Activated T-cell treated with anti-CD3 and anti-CD28 coated beads, Interleukin-2, amount 50 U/mL, for 24 hours (primary cell): ENCODE measurements at places on chromosomes 5 and 9.

DNA sequence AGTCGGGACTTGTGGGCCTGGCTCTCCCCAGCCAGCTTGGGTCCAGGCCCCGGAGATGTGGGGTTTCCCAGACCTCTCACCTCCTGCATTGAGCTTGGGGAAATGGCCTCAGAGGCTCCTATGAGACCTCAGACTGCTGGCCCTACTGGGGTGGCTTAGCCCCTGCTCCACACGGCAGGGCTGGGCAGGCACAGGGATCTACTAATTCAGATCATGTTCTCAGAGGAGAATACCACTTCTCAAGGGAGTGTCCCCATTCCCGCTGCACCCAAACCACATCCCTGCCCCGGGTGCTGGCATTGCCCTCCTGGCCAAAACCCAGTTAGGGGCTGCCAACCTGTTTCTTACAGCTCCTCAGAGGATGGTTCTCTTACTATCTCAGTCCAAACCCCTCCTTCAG lies 82.1 kb upstream of the LMX1B start:
- H3K27ac ChIP-seq, result no peak overlapping the region
- H3K36me3 ChIP-seq, result no peaks in the 10 kb centered on the region
- H3K4me1 ChIP-seq, result no peaks in the 10 kb centered on the region
- no peak overlapping the region for H3K4me3 ChIP-seq
- H3K27me3 ChIP-seq, result peaks cover 18% of the 10 kb centered on the region

DNA sequence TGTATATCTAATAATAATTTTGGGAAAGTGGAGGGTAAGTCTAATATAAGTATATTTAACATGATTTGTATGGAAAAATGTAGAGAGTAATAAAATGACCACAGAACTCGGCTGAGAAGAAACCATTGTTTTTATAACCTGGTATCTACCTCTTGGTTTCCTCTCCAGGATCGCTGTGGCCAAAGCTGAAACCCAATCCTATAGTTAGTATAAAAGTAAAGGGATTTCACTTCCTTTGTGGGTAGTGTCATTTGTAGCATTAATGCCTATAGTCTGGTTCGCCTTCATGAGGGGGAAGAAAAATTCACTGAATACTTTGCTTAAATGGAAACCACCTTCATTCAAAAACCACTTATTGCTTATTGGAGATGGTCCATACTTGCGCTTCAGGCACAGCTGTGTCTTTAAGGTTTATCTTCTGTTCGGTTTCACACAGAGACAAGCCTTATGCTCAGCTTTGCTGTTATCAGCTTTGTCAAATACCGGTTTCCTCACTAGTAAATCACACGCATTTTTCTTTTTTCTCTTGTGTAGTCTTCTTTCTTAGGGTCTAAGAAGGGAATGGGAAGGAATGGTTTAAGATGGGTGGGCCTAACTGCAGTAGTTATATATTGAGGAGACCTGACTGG lies 12.1 kb downstream of the PIK3R1 start:
- H3K36me3 ChIP-seq, result peaks cover 55% of the 10 kb centered on the region
- no peak overlapping the region for H3K4me3 ChIP-seq
- H3K27ac ChIP-seq, result peak overlapping the region; percentile 9
- no peak for DNase-seq
- H3K4me1 ChIP-seq, result peaks cover 92% of the 10 kb centered on the region
- H3K27me3 ChIP-seq, result no peaks in the 10 kb centered on the region

GRCh38 chr5:77486344-77486962 lies 5.7 kb downstream of the WDR41 start:
- H3K4me3 ChIP-seq, result no peak overlapping the region
- H3K4me1 ChIP-seq, result peaks cover 16% of the 10 kb centered on the region
- no peaks in the 10 kb centered on the region for H3K27me3 ChIP-seq
- no peak overlapping the region for H3K27ac ChIP-seq

GRCh38 chr9:105052346-105052745 lies 124.4 kb upstream of the ABCA1 start:
- no peak overlapping the region for H3K4me3 ChIP-seq
- no peak for DNase-seq
- H3K4me1 ChIP-seq, result peaks cover 40% of the 10 kb centered on the region

- no peak overlapping the region for H3K27ac ChIP-seq
- no peak for DNase-seq
- no peaks in the 10 kb centered on the region for H3K27me3 ChIP-seq
- H3K36me3 ChIP-seq, result no peaks in the 10 kb centered on the region
Measured at GRCh38 chr5:115594128-115595047, 7.9 kb downstream of the TICAM2 start.

DNA sequence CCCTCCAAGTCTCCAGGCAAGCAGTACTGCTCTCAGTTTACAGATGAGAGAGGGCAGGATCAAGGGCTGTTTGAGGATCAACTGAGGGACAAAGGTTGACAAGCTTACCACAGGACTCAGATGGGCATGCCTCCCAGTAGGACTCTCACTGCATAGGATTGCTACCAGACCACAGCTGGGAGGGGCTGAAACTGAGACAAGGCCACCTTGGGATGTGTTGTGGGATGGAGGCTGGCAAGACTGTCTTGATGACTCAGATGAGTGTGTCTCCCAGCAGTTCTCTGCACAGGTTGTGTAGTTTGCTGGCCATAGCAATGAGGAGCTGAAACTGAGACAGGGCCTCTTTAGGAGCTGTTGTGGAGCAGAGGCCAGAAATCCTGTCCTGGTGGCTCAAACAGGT lies 222.2 kb upstream of the IRX1 start:
- no peak overlapping the region for H3K27ac ChIP-seq
- no peaks in the 10 kb centered on the region for H3K36me3 ChIP-seq

DNA sequence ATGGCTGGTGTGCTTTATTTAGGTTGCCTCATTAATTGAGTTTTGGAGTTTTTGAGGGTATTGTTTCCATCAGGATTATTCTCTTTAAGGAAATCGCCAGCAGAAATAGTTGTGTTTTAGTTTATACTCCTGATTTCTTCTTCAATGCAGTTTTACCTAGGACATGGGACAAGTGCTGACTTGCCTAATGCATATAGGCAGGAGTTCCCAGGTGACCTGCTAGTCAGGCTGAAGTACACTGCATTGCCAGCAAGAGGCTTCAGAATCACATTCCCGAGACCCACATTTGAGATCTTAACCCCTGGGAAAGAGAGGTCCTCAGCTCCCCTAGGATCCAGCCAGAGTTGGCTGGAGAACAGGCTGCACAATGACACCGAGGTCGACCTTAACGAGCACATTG lies 1.5 kb upstream of the OR1N2 start:
- no peak overlapping the region for H3K27ac ChIP-seq
- no peaks in the 10 kb centered on the region for H3K36me3 ChIP-seq
- H3K4me3 ChIP-seq, result no peak overlapping the region
- H3K27me3 ChIP-seq, result peaks cover 49% of the 10 kb centered on the region
- no peaks in the 10 kb centered on the region for H3K4me1 ChIP-seq

DNA sequence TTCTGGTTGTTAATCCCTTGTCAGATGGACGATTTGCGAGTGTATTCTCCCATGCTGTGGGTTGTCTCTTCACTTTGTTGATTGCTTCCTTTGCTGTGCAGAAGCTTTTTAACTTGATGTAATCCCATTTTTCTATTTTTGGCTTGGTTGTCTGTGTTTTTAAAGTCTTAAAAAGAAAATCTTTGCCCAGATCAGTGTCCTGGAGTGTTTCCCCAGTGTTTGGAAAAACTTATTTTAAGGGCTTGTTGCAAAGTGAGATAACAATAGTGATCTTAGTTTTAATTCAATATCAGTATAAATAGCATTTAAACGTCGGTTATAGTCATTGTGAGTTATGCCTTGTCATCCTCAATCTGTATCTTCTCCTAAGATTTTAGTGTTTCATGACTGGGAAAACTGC lies 329.5 kb downstream of the CCDC171 start:
- no peaks in the 10 kb centered on the region for H3K36me3 ChIP-seq
- no peaks in the 10 kb centered on the region for H3K27me3 ChIP-seq

- no peak for DNase-seq
- peaks cover 2% of the 10 kb centered on the region for H3K4me1 ChIP-seq
- H3K27me3 ChIP-seq, result peaks cover 3% of the 10 kb centered on the region
- H3K4me3 ChIP-seq, result no peak overlapping the region
- no peaks in the 10 kb centered on the region for H3K36me3 ChIP-seq
Measured at GRCh38 chr5:160702311-160702803, 149.7 kb downstream of the ATP10B start.

GRCh38 chr9:18891946-18892670 lies 140.9 kb downstream of the SAXO1 start:
- H3K27me3 ChIP-seq, result no peaks in the 10 kb centered on the region
- no peak for DNase-seq
- no peak overlapping the region for H3K27ac ChIP-seq
- H3K4me1 ChIP-seq, result no peaks in the 10 kb centered on the region
- H3K4me3 ChIP-seq, result no peak overlapping the region

- peaks cover 67% of the 10 kb centered on the region for H3K36me3 ChIP-seq
- peak overlapping the region; percentile 87 for H3K27ac ChIP-seq
- H3K4me3 ChIP-seq, result no peak overlapping the region
- DNase-seq, result no peak
Measured at GRCh38 chr5:151750121-151750520, 8.3 kb downstream of the ATOX1 start.

DNA sequence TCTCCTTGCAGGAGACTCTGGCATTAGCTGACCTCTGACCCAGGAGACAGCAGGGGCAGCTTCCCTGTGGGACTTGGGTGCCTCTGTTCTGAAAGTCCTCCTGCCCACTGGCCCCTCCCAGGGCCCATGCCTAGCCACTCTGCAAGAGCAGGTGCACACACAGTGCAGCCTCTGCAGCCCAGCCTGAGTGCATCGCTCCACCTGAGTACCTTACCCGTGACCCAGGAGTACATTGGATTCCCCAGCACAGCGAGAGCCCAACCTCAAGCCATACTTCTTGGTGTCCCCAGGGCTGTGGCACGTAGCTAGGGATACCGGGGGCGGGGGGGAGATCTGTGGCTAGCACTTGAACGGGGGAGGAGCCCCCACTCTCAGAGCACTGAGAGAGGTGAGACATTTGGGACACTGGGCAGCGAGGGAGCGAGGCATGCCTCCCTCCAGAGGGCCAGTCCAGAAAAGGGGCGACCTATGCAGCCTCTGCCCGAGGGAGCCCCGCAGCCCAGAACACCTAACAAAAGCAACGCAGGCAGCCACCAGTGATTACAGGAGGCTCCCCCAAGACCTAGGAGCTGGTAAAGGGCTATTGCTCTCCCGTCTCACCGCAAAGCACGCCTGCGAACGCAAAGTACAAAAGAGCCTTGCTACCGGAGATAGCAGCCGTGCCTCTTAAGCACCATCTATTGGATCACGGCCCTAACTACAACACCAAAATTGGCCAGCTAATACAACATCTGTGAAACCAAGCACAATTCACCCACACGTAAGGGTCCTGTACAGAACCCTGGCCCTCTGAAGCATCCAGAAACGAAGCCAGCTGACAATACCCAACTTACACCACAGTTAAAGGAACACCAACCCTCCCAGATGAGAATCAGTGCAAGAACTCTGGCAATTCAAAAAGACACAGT lies 826 bp upstream of the PRDM9 start:
- no peak overlapping the region for H3K27ac ChIP-seq
- H3K4me3 ChIP-seq, result no peak overlapping the region
- H3K27me3 ChIP-seq, result no peaks in the 10 kb centered on the region
- no peak for DNase-seq
- H3K4me1 ChIP-seq, result no peaks in the 10 kb centered on the region
- H3K36me3 ChIP-seq, result peaks cover 3% of the 10 kb centered on the region

DNA sequence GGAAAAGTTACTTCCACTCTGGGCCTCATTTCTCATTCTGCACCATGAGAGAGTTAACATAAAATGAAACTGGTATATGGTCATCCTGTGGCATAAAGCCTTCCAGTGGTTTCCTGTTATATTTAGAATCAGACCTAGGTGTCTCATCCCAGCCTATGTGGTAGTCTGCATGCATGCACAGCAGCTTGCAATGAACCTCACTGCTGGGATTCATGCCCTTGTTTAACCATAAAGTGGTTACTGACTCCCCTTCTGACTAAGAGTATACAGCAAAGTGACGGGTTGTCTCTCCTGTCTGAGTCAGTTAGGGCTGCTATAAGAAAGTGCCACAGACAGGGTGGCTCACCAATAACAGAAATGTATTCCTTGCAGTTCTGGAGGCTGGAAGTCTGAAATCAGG lies 14.7 kb upstream of the TDRD7 start:
- no peak overlapping the region for H3K4me3 ChIP-seq
- peaks cover 6% of the 10 kb centered on the region for H3K27me3 ChIP-seq

DNA sequence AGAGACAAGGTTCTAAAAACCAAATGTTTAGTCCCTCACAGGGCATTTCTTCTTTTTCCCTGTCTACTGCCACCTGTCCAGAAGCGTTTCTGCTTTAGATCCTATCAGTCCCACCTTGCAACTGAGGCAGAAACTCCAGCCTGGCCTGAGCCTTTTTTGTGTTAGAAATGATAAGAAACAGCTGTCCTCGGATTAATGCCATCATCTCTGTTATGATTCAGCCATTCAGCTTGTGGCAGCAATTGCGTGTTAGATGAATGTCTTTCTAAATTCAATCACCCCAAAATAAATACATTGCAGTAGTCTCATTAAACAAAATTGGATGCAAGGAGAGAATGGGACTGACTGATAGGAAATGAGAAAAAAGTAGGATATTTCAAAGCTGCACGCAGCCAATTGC lies 28.3 kb upstream of the FRMPD1 start:
- no peak for DNase-seq
- no peak overlapping the region for H3K27ac ChIP-seq
- no peaks in the 10 kb centered on the region for H3K27me3 ChIP-seq
- H3K4me1 ChIP-seq, result no peaks in the 10 kb centered on the region
- no peak overlapping the region for H3K4me3 ChIP-seq

GRCh38 chr5:133396814-133397213 lies 215.5 kb downstream of the FSTL4 start:
- peak overlapping the region; percentile 14 for H3K4me3 ChIP-seq
- no peaks in the 10 kb centered on the region for H3K36me3 ChIP-seq
- H3K27me3 ChIP-seq, result peaks cover 18% of the 10 kb centered on the region
- H3K27ac ChIP-seq, result no peak overlapping the region

GRCh38 chr5:63125862-63126261 lies 547.2 kb downstream of the LRRC70 start:
- H3K36me3 ChIP-seq, result no peaks in the 10 kb centered on the region
- H3K27ac ChIP-seq, result no peak overlapping the region
- H3K4me1 ChIP-seq, result no peaks in the 10 kb centered on the region
- H3K4me3 ChIP-seq, result no peak overlapping the region
- H3K27me3 ChIP-seq, result no peaks in the 10 kb centered on the region
- DNase-seq, result no peak

- no peak for DNase-seq
- H3K4me3 ChIP-seq, result no peak overlapping the region
- no peak overlapping the region for H3K27ac ChIP-seq
- no peaks in the 10 kb centered on the region for H3K4me1 ChIP-seq
- no peaks in the 10 kb centered on the region for H3K36me3 ChIP-seq
Measured at GRCh38 chr5:119961993-119962392, 332.6 kb downstream of the FAM170A start.

GRCh38 chr5:88606173-88606572 lies 276.8 kb downstream of the MEF2C start:
- no peaks in the 10 kb centered on the region for H3K4me1 ChIP-seq
- no peaks in the 10 kb centered on the region for H3K36me3 ChIP-seq
- no peak overlapping the region for H3K27ac ChIP-seq
- no peak for DNase-seq
- H3K27me3 ChIP-seq, result peaks cover 18% of the 10 kb centered on the region

DNA sequence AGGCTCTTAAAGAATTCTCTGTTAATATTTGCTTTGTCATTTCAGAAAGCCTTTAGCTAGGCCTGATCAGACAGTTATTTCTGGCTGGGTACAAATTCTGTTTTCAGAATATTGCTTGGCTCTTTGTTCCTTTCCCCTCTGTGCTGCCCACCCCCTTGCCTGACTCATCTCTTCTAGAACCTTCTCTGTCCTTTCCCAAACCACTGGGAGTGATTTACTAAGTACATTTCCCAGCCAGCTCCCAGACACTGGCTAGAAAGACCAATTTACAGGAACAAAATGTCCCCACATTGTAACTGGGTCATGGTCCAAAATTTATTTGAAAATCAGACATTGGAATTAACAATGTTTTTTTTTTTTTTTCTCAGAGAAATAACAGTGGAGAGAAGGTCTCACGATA lies 133.1 kb upstream of the MAP1B start:
- peaks cover 6% of the 10 kb centered on the region for H3K27me3 ChIP-seq
- no peaks in the 10 kb centered on the region for H3K36me3 ChIP-seq
- no peak overlapping the region for H3K4me3 ChIP-seq
- H3K27ac ChIP-seq, result no peak overlapping the region
- DNase-seq, result no peak
